ENCODE measurements at places on chromosomes 6 and 20.

GRCh38 chr6:26273673-26274588, 91.1 kb upstream of the BTN3A2 start:
- no peak for DNase-seq

DNA sequence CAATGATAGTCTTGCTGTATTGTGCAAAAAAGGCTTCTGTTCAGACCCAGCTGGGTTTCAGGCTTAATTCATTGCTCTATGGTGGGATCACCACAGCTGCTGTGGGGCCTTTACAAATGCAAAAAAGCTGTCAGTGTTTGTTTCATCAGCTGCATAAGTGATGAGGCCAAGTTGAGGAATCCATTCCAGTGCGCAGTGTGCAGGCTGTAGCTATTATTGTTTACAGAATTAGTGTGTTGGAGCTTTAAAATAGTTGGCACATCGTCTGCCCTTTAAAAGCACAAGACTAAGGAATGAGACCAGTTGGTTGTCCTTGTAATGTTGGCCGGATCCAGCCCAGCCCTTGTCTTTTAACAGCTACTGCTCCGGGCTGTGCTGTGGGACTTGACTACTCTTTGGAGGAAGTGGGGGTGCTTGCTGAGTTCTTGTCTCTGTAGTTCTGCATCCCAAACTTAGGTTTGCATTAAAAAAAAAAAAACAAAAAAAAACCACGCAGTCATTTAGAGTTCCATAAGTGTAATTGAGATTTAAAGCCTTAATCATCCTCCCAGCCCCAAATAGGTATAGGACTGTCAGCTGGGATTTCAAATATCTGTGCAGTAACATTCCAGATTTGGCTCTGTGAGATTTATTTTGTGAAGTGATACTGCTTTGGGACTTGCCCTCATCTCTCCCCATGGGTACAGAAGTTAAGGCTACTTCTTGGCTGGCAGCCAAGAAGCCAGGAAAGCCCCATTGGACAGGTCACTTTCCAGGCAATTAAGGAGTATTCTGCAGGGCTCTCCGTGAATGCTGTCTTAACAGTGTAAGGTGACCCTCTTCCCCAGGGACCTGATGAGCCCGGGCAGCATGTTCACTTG, 19.3 kb downstream of the JARID2 start:
- no peak for DNase-seq

- no peak for DNase-seq
Measured at GRCh38 chr20:54535746-54536145, 60.4 kb downstream of the DOK5 start.

- DNase-seq, result no peak
Measured at GRCh38 chr6:82283771-82284410, 36.3 kb upstream of the IBTK start.

- no peak for DNase-seq
Measured at GRCh38 chr20:58042591-58042990, 185.9 kb downstream of the ANKRD60 start.

DNA sequence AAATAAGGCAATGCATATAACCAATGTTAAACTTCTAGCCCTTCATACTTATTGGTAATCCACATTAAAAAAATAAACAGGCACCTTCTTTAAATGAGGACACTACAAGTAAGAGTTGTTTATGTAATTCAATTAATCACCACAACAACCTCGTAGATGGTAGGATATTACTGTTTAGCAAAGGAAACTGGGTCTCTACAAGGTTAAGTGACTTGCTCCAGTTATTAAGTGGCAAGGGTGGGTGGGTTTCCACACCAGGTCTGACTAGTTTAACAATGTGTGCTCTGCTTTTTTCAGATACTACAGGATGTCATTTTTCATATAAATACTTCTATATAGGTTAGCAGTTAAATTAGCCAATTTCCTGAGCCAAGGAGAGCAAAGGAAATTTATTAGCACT, 129.1 kb downstream of the MAN1A1 start:
- DNase-seq, result no peak

DNA sequence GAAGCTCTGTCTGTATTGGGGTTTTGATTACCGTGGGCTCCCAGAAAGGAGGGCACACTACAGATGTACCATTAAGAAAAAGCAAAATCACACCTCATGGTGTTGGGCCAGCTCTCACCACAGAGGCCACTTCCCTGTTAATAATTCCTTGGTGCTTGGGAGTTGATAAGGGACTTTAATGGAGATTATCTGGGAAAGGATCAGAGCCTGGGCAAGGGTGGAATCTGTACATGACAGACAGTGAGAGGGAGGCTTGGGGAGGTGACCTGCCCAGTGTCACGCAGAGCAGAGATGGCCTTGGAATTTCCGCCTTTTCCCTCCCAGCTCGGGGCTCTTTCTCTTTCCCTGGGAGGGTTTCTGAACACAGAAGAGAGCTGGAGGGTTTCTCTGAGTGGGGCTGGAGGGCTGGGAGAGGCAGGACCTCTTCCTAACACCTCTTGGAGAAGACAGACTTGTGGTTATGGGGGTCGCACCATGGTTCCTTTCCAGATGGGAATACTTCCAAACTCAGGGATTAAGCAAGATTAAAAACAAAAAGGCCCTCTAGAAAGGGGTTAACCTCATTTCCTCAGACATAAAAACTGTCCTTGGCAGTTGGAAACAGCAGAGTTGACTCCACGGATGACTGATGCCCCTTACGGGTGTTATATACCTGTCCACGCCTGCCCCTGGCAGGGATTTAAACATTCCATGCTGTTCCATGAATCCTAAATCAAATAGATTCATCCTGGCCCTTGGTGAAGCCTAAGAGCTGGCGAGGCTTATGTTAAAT, 16.8 kb upstream of the KCNK16 start:
- no peak for DNase-seq

DNA sequence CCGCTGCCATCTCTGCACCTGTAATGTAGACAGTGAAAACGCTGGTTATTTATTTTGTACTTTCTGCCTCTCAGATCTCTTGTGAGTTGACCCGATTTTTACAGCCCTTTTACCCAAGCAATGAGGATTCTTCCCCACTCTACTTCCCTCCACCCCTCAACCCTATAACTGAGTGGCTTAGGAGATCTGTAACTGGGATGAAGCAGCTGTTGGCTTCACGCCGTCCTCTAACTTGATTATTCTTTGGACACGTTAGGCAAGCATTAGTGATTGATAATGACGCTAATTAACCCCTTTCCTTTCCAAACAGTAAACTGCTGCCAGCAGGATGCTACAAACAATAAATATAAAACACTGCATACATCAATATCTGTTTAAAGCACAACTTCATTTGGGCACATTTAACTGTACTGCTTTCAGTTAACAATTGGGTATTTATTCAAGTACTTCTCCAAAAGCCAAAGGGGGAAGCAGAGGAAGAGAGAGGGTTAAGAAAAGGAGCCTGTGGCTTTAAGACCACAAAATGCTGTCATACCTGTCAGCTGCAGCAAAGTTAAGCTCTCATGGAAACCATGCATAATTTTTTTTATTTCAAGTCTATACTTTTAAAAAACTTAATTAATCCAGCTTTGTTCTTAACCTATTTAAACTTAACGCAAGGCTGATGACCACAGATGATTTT, 21.2 kb downstream of the TFAP2A start:
- DNase-seq, result no peak

GRCh38 chr20:39025883-39026282, 63.7 kb downstream of the DHX35 start:
- no peak for DNase-seq

GRCh38 chr6:108920751-108921150, 72.5 kb downstream of the ARMC2 start:
- no peak for DNase-seq

GRCh38 chr6:80105972-80106417, 476 bp upstream of the BCKDHB start:
- DNase-seq, result no peak

GRCh38 chr6:12582421-12583110, 134.0 kb upstream of the PHACTR1 start:
- DNase-seq, result no peak

DNA sequence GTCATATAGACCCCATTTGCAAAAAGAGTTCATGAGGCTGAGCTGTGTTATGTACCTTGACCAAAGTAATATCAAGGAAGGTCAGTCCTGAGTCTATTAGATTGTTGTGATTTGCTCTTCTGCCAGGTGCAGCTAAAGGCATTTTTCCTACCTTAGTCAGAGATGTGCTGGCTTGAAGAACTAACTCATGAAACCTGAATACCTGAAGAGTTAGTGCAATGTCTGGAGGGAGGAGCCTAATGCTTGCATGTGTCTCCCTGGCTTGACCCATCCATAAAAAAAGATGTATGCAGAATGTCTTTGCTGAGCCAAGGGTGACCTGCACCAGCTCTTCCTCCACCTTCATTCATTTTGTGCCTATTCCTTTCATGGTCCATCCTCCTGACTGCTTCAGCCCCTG, 742.0 kb downstream of the KIF16B start:
- no peak for DNase-seq

GRCh38 chr6:159109391-159109790, 59.8 kb upstream of the FNDC1 start:
- DNase-seq, result no peak

DNA sequence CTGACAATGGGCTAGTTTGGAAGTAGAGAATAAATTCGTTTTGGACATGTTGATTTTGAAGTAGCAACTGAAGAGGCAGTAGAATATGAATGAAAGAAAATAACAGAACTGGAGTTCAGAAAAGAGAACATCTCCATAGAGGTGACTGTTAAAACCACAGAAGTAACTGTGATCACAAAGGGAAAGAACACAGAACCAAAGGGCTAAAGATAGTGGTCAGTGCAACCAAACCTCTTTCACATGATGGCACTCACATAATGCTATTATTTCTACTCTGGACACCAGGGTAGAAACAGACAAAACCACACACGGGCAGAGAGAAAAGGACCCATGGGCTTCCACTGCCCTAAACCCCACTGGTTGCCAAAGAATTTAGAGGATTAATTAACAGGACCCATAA, 58.5 kb downstream of the CDK19 start:
- no peak for DNase-seq

GRCh38 chr6:131914234-131914633, 36.9 kb downstream of the CCN2 start:
- DNase-seq, result no peak

DNA sequence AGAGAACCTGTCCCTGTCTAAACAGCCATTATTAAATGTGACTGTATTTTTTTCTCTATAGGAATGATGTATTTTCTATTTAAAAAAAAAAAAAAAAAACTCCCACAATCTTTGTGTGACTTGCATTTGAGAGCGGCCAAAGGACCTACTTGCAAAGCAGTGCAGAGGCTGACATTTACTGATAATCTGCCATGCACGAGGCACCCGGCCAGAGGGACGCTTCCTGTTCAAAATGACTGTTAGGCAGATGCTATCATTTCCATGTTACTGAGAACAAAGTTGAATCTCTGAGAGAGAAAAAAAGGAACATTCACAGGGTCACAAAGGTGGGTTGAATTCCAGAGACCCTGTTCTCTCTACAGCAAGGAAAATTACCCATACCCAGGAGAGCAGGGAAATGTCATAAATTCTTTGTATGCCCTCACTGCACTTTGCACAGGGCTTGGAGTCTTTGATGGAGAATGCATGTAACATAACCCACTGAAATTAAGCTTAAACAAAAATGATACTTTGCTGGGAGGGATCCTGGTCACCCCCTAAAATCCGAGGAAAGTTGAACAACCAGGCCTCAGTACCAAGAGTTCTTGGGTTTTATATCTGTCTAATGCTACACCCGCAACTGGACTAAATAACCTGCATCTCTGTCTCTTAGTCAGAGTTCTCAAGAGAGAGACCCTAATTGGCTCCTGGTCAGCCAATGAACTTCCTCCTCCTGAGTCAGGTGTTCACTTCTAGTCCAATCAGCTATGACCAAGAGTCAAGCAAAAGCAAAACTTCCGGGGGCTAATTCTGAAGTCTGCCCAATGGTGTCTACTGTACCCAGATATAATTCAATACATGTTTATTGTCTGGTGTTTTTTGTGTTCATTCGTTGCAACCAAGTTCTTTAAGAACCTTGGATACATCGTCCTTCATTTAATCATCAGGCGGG, 61.2 kb downstream of the GCLC start:
- DNase-seq, result no peak

- no peak for DNase-seq
Measured at GRCh38 chr6:166406197-166406596, 23.5 kb upstream of the MPC1 start.

GRCh38 chr6:158654498-158654897, 4.6 kb downstream of the SYTL3 start:
- DNase-seq, result no peak

DNA sequence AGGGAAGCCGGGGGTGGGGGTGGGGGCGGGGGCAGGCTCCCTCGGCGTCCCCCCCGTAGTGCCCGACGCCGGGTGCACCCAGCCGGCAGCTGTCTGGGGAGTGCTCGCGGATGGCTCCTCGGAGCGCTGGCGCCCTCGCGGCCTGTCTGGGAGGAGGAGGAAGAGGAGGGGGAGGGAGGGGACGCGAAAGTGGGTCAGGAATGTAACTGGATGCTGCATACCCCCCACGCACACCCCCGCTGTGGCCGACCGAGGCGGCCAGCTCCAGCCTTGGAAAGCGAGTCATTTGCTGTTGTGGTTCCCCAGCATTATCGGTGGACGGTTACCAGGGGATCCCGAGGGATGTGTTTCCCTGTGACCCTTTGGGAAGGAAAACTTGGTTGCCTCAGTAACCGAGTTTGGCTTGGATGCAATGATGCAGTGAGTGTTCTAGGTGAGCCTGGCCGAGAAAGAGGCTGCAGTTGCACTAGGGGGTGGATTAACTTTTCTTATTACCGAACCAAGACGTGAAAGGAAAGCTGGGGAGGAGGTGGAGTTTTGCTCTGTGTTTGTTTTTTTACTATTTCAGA, 55.2 kb upstream of the RREB1 start:
- DNase-seq, result no peak

DNA sequence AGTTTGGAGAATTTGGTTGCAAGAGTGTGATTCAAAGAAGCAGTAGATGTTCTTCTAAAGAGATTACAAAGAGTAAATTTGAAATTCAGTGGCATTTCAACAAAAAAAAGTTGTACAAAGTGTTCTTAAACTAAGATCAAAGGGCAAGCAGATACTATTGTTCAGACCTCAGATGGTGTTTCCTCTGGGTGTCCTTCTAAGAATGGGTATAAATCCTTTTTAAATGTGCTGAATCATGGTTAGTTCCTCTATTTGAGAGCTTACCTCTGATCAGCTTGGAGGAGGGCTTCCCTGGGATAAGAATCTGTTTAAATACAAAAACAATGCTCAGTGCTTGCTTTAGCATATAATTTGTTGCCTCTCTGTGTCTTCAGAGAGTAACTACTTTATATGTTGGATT, 6.3 kb downstream of the BMP6 start:
- no peak for DNase-seq

DNA sequence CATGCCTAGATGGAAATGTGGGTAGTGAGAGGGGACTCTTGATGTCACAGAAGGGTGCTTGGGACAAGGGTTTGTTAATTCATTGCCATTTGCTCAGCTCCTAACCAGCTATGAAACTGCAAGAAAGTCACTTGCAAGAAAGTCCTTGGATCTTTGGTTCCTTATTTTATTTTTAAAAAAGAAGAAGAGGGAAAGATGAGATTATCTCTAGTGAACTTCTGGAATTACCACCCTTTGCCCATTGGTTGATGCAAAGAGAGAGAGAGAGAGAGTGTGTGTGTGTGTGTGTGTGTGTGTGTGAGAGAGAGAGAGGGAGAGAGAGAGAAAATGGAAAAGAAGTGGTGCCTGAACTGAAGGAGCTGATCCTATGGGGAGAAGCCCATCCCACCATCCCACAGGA, 4.6 kb upstream of the SFT2D1 start:
- no peak for DNase-seq
